ENCODE measurements at places on chromosomes 13 and 19. TPM values are rescaled to one million over a fixed set of nuclear protein-coding genes. Genes with fewer than 3 reads are reported as not detected.

MAST1 gene
- 0.64 TPM for total RNA-seq

SIGLEC8 gene
- not detected for total RNA-seq

TMEM238 gene
- total RNA-seq: 13.4 TPM

ZAR1L gene
- total RNA-seq: not detected

RGS9BP gene
- 0.16 TPM for total RNA-seq

ZNF729 gene
- total RNA-seq: not detected

CD70 gene
- 1.9 TPM for total RNA-seq

UBE2L5 gene
- not detected for total RNA-seq

TUBA3C gene
- not detected for total RNA-seq

AP1M2 gene
- total RNA-seq: not detected

ADGRE2 gene
- total RNA-seq: 0.92 TPM

SMAD9 gene
- total RNA-seq: not detected

CYP4F8 gene
- not detected for total RNA-seq

NLRP5 gene
- total RNA-seq: not detected

CACNG7 gene
- not detected for total RNA-seq

SMIM44 gene
- not detected for total RNA-seq

ZNF763 gene
- 1.8 TPM for total RNA-seq

CTU1 gene
- total RNA-seq: 1.7 TPM

TRPC4 gene
- not detected for total RNA-seq

MBD3L3 gene
- not detected for total RNA-seq

NMRK2 gene
- total RNA-seq: not detected

NLRP4 gene
- total RNA-seq: not detected

RNASEH2A gene
- total RNA-seq: 1.3 TPM

KL gene
- total RNA-seq: not detected

EBI3 gene
- not detected for total RNA-seq

PCP2 gene
- 1.7 TPM for total RNA-seq

TRMT1 gene
- 77.2 TPM for total RNA-seq

ZNF865 gene
- 11.0 TPM for total RNA-seq

SLC46A3 gene
- total RNA-seq: 5.9 TPM

ZNF616 gene
- total RNA-seq: 3.0 TPM

ZNF610 gene
- total RNA-seq: 0.33 TPM

C19orf85 gene
- total RNA-seq: not detected

CLDND2 gene
- total RNA-seq: 1.3 TPM

All from CD8-positive, alpha-beta T cell (primary cell).